Activated naive CD4-positive, alpha-beta T cell (primary cell): ENCODE measurements at places on chromosomes 12 and 14.

DNA sequence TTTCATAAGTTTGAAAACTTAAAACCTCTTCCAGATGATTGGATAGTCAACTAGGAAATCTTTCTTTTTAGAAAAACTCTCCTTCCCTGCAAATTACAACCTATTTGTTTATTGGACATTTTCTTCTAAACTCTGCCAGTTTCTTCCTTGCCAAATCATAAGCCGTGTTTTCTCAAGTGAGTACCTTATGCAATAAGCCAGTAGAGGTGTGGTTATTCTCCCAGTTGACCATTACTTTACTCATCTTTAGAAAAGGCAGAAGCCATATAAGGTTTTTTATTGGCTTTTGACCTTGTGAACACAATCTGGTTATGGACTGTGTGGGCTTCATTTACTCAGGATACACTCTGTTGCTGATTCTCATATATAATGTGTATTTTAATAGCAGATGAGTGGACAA lies 14.6 kb downstream of the ACTR6 start:
- no peak for DNase-seq

DNA sequence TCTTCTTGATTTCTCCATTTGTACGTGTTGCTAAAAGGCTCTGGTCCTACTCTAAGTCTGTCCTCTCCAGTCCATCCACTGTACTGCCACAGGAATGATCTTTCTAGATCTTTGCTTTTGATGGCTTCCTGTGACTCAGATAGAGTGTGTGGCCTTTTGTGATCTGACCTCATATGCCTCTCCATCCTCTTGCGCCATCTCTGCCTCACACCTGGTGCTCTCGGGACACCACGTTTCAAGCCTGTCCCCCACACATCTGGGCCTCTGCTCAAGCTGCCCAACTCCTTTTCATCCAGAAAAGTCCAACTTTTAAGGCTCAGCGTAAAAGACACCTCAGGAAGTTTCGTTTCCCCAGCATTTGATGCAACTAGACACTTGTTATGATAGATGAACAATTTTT lies 39.0 kb downstream of the DCAF4 start:
- no peak for DNase-seq

DNA sequence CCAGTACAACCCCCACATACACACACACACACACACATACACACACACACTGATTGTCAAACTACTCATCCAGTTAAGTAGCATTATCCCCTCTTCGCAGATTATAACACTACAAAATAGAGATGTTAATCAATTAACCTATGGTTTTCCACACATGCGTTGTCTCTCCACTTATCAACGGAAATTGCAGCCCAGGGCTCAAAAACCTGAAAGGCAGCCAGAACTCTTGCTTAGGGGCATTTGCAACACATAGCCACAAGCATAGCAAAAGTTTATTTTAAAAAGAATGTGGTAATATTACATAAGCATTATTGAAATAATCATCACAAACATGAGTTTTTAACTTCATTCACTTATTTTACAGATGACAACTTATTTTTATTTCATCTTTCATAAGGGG lies 265.8 kb downstream of the SLC16A7 start:
- DNase-seq = no peak

- DNase-seq = no peak
Measured at GRCh38 chr14:104438166-104438887, 141.2 kb upstream of the C14orf180 start.

GRCh38 chr14:59093902-59094301 lies 94.6 kb upstream of the DAAM1 start:
- no peak for DNase-seq

GRCh38 chr12:14833952-14834351 lies 9.4 kb downstream of the ART4 start:
- no peak for DNase-seq

DNA sequence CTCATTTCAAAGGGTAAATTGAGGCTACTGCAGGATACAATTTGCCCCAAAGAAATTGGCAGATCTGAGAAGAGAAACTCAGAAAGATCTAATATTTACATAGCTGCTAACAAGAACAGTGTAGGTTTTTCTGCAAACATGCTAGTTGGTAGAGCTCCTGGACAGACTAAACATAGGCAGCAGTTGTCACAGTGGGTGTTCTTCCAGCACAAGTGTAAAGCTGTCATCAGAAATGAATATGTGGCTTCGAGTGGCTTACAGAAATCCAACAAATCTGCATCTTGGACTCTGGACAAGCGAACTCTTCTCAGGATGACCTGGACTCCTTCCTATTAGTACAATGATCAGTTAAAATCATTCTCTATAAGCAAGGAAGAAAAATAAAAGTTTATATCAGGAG lies 5.9 kb downstream of the CBX5 start:
- no peak for DNase-seq

DNA sequence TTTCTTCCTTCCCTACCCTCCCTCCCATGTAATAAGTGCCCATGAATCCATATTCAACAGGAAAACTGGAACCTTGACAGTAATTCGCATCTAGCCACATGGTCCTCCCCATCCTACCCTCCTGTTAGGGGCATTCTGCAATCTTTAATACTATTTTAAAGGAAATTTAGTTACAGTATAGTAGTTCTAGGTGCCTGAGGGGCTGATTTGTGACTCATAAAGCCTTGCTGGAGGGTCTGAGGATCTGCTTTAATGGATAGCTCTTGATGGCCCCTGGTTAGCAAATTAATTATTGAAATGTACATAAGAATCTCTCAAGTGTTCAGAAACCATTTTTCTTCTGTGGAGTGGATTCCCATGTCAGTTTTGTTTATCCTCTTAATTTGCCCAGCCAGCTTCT lies 54.1 kb downstream of the ESRRB start:
- DNase-seq = no peak

- DNase-seq = no peak
Measured at GRCh38 chr12:79451365-79451764, 239.4 kb downstream of the PAWR start.

- DNase-seq = no peak
Measured at GRCh38 chr12:94762259-94762942, 112.0 kb upstream of the TMCC3 start.

GRCh38 chr12:114414031-114414865 lies 8.3 kb upstream of the TBX5 start:
- DNase-seq = no peak

- DNase-seq = no peak
Measured at GRCh38 chr14:50212726-50213125, 18.7 kb downstream of the SOS2 start.

- no peak for DNase-seq
Measured at GRCh38 chr12:94777936-94778335, 127.6 kb upstream of the TMCC3 start.

DNA sequence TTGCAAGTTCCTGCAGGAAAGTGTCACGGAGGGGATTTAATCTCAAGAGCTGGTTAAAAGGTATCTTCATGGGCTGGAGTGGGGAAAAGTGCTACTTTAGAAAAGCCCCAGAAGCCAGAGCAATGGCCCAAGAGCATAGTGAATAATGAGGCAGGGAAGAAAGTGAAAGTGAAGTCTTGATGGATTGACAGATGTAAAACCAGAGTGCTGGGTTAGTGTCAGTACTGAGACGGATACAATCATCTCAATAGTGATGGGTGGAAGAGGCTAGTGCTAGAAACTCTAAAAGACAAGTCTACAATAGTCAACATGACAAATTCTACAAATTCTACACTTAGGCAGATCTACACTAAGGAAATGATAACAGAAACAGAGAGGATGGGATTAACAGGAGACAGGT lies 68.1 kb downstream of the CIT start:
- no peak for DNase-seq

DNA sequence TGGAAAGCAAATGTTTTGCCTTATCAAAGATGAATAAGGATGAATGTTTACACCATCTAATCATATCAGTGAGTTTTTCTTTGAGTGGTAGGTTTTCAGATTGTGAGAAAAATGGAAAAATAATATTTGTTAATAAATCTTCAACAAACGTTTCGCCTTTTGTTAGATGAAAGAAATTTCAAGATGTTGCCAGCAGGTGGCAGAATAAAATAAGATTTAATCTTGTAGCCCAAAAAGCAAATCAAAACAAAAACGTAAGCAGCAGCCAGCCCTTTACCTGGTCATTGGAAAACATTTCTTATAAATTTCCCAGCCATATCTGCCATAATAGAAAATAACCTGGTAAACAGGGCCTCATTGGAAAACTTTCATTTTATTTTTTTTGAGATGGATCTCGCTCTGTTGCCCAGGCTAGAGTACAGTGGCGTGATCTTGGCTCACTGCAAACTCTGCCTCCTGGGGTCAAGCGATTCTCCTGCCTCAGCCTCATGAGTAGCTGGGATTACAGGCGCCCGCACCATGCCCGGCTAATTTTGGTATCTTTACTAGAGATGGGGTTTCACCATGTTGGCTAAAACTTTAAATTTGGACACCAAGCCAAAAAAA lies 15.4 kb upstream of the TMEM120B start:
- DNase-seq = no peak

DNA sequence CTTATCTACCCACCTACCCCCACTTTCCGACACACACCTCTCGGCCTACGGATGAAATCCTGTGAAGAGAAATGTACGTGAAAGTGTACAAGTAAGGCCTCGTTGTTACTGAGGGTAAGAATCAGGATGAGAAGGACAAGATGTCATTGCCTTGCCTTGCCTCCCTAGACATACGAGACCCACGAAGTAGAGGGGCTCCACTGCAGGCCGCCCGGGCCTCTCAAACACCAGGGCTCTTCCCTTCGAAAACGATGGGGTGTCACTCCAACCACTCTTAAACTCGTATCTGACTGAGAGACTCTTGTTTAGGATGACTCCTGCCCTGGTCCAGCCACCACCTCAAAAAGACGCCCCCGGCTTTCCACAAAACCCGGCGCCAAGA lies 498 bp downstream of the RACGAP1 start:
- no peak for DNase-seq

DNA sequence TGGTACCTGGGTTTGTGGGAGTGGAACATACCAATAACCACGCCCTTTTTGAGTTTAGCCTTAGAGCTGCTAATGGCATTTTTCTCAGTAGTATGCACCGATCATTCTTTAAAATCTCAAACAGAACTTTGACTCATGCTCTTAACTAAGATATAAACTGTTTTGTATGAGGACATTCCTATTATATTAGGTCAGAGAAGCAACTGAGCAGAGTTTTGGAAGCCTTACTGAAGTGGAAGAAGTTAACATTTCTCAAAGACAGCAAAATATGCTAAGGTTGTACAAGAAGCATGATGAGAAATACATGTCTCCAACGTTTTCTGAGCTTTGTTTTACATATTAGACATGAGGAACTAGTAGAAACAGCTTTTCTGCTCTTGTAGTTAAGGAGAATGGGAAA lies 819.2 kb downstream of the FSCB start:
- DNase-seq = no peak

DNA sequence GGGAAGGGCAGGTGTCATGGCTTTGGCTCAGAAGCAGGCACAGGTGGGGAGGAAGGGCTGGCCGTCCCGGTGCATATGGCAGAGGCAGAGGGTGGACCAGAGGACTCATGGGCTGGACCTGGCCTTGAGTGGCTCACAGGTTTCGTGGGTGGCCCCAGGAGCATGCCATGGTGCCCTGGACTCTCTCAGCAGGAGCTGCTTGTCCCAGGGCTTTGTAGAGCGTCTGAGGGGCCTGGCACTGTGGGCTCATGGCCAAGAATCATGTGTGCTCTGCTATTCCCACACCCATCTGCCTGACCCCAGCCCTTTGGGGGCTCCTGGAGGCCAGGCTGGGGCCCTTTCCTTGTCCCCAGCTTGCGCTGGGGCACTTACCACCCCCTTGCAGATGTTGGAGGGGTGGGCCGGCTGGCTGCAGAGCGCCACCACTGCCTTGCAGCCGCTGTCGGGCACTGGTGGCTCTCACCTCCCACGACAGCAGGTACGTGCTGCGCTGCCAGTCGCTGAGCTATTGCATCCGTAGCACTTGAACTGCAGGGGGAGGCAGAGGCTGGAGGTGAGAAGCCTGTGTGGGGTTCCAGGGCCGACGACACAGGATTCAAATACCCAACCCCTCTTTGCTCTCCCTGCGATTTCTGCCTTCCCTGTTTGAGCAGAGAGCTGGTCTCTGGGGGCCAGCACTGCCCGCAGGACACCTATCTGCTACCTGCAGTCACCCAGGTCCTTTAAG lies 187.4 kb upstream of the PRMT8 start:
- no peak for DNase-seq

DNA sequence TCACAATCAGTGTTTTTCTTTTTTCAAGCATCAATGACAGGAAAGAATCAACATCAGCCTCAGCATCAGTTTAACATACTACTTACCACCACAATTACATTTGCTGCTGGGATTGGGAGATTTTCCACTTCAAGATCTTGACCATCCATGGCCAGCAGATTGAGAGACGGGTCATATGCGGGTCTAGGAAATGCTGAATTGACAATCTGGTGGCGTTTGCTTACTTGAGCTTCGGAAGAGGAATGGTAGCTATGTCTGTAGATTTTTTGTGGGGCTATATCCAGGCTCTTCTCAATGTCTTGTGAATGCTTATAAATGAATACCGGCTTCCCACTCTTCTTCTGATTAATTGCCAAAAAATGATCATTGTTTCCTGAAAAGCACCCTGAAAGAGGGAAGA lies 27.9 kb downstream of the PTPRR start:
- no peak for DNase-seq

- no peak for DNase-seq
Measured at GRCh38 chr12:106736051-106736957, 38.2 kb upstream of the RIC8B start.
